Esophagus mucosa (tissue), 1 donor: ENCODE measurements at places on chromosomes 3 and 15.

GRCh38 chr15:39430389-39430788 lies 150.5 kb upstream of the THBS1 start:
- no peak for ATAC-seq

GRCh38 chr3:149572796-149573414 lies 84.9 kb downstream of the WWTR1 start:
- no peak for ATAC-seq

- ATAC-seq: no peak
These were observed 69.0 kb upstream of the FNDC3B start for GRCh38 chr3:171970301-171970788.

- ATAC-seq: no peak
These were observed 147.3 kb downstream of the WNT5A start for GRCh38 chr3:55339819-55340218.

- ATAC-seq: no peak
These were observed 24.3 kb downstream of the VPS8 start for GRCh38 chr3:184836090-184836822.

GRCh38 chr15:58135511-58136174 lies 2.5 kb upstream of the AQP9 start:
- no peak for ATAC-seq

DNA sequence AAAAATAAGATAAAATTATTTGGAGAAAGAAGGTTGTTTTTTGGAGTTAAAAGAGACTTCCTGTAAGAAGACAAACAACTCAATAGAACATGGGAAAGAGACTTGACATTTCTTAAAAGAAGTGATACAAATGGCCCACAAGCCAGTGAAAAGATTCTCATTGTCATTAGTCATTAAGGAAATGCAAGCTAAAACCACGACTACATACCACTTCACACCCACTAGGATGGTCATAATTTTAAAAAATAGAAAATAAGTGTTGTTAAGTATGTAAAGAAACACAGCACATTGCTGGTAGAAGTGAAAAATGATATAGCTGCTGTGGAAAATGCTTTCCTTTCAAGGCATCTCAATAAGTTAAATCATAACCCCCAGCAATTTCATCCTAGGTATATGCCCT lies 44.4 kb upstream of the GK5 start:
- no peak for ATAC-seq

DNA sequence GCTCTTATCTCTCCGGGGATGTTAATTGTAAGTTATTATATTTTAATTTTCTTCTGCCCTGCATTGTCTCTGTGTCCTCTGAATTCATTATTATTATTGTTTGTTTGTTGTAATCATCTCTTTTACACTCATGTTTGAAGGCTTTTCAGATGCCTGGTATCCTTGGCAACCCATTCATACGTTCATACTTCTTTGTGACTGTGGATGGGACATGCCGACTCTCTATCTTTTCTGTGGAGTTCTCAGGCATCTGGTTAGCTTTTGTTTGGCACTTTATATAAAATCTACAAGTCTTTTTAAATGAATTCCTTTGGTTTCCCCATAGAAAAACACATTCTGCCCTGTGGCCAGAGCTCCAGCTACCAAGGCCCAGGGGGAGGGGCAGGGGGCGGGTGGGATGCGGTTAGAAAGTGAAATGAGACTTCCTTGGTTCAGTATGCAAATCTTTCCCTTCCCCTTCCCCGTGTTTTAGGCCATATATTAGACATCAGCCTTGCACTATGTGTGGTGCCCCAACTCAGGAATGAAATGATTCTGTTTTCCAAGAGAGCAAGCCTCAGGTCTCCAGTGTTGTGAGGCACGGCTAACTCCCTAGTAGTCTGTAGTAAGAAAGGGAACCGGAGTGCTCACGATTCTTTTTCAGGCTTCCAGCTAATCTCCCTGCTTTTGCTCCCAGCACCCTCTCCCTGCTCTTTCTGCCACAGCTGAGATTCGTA lies 79.2 kb downstream of the SST start:
- no peak for ATAC-seq

- no peak for ATAC-seq
These were observed 286.4 kb upstream of the BCHE start for GRCh38 chr3:166123576-166123975.

- no peak for ATAC-seq
These were observed 214.7 kb upstream of the ZBTB20 start for GRCh38 chr3:115361806-115362205.

GRCh38 chr15:66658855-66659254 lies 43.2 kb upstream of the SMAD6 start:
- ATAC-seq: no peak

DNA sequence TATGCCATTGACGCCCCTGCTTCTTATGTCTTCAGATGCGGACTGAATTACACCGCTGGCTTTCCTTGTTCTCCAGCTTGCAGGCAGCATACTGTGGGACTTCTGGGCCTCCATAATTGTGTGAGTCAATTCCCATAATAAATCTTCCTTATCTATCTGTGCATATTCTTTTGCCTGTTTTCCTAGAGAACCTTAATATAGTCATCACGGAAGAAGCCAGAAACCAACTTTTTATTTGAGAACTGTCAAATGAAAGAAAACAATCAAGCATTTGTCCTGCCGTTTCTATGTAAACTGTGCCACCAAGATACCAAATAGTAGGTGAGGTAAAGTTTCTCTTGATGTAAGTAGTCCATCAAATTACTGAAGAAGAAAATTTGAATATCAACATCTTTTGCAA lies 51.8 kb upstream of the B3GALNT1 start:
- no peak for ATAC-seq

DNA sequence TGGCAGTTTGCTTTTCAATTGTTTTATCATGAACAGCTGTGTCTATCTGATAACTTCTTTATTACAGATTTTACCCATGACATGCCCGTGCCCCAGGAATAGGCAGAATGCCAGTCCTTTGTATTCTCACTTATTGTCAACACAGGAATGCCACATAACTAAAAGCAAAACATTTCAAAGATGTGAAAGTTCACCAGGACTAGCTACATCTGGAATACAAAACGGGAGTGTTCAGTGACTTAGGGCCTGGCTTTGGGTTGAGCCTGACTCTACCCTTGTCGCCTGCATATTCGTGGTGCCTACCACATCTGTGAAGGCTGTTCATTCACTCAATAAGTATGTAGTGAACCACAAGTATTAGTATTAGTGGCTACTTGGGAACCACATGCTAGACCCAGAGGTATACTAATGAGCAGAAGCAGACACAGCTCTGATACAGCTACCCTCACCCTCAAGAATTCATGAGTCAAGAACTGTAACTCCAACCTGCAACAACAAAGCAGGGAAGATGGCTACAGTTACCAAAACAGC lies 2.9 kb downstream of the TNFSF10 start:
- ATAC-seq: no peak
